ENCODE measurements at places on chromosomes 3 and 15.

GRCh38 chr15:42964476-42964875 is 43.9 kb upstream of the TTBK2 start:
- DNase-seq = no peak

DNA sequence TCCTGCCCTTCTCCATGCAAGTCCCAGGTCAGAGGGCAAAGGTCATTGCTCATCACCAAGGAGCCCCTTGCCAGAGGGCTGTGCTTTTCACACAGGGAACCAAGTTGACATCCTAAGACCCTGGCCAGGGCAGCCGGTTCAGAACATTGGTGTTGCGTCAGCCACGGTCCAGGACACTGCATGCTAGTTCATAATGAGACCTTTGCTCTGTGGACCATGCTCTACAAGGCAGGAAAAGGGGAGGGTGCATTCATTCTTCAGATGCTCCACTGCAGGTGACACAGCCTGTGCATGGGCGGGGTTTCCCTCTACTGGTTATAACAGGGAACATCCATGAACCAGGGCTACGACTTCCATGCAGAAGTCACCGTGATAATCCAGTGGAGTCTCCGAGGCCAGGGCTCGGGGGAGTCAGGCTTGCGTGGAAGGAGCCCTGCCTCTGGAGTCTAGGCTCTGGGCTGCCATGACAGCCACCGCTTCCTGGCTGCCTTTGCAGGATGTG is 81.6 kb downstream of the OCA2 start:
- DNase-seq = no peak

- DNase-seq = no peak
Observed at GRCh38 chr15:56871867-56872266, 46.6 kb upstream of the TCF12 start.

DNA sequence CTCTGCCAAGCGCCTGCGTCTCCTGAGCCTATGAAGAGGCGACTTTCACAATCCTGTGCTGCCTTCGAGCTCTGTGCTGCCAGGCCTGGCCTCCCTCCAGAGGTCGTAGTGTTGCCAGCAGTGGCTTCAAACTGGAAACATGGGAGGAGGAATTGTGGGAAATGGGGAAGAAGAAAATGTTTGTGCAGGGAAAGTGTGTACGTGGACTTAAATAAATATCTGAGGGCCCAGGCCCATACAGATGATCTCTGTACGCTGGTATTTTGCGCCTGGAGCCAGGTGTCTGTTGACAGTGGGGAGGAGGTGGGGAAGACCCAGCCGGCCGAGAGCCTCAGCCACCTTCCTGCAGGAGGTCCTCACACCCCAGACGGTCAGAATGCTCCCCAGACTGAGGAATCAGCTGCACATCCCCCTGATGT is 44.6 kb downstream of the ZBTB38 start:
- no peak for DNase-seq

- DNase-seq = no peak
Observed at GRCh38 chr15:63240109-63240508, 37.3 kb upstream of the APH1B start.

DNA sequence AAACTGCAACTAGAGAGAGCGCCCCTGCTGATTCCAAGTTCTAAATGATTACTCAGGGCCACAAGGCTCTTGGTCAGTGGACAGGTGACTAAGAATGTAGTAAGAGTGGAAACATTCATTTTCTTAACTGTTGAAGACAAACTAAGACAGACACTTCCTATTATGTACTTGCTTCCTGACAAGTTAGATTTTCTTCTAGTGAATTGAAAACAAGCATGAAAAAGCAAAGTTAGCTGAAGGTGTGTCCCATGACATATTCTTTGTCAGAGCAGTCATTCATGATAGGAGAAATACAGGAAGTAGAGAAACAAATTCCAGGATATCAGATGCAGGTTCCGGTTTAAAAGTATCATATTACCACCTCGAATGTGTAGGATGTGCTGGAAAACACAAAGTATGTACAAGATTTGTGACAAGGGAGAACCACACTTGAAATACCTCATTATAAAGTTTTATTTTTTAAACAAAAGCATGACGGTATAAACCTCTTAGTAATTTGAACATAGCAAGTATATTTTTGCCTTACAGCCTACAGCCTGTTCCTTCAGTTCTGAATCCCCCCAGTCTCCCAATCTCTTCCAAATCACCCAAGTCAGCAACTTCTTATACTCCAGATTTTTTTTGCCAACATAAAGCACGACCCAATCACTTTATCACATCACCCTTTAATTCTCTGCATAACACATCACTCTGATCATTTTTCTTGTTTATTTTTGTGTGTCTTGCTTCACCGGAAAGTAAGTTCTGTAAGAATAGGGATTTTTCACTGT is 6.2 kb downstream of the TSPAN3 start:
- no peak for DNase-seq

DNA sequence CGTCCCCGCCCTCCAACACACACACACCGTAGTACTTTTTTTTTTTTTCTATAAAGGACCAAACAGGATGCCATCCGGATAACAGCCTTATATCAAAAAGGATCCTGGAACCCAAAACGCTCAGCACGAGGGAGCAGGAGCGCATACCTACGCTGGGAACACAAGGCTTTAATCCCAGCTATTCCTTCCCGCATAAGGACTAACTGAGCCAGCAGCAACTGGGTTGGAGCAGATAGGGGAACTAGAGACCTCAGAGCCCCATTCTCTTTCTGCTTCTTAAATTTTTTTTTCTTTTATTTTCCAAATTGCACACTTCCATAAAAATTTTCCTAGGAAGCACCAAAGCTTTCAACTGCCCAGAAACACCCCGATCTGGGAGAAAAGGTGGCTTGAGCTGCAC is 1.3 kb downstream of the TRANK1 start:
- no peak for DNase-seq

GRCh38 chr3:12308517-12308916 is 19.6 kb downstream of the PPARG start:
- no peak for DNase-seq

DNA sequence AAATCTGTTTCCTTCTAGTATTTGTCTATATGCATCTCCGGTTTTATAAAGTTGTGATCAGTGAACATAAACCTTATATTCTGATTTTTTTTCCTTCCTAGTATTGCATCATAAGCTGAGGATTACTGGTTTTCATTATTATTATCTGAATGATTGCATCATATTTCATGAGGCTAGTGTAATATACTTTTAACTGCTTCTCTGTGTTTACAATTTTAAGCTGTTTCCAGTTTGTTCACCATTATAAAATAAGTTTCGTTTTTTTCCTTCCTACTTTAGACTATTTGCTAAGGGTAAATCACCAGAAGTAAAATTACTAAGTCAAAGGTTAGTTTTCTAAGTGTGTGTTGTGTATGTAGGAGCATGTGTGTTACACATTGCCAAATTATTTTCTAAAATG is 20.2 kb downstream of the SEMA6D start:
- DNase-seq = no peak

DNA sequence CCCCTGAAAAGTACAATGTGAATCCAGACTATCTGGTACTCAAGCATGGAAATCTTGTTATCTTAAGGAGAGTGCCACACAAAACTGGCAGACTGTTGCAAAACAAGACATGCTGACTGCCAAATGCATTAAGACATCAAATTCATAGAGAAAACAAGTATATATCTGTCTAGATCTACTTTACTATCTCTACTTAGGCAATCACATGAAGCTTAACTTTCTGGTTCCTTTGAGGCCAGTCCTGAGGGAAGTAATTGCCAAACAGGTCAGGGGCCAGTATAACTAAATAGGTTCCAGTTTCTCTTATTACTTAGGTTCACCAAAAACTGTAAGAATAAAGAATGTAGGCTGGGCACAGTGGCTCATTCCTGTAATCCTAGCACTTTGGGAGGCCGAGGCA is 15.9 kb upstream of the SLC4A7 start:
- DNase-seq = no peak

- no peak for DNase-seq
Observed at GRCh38 chr3:81080608-81081007, 680.8 kb downstream of the GBE1 start.

DNA sequence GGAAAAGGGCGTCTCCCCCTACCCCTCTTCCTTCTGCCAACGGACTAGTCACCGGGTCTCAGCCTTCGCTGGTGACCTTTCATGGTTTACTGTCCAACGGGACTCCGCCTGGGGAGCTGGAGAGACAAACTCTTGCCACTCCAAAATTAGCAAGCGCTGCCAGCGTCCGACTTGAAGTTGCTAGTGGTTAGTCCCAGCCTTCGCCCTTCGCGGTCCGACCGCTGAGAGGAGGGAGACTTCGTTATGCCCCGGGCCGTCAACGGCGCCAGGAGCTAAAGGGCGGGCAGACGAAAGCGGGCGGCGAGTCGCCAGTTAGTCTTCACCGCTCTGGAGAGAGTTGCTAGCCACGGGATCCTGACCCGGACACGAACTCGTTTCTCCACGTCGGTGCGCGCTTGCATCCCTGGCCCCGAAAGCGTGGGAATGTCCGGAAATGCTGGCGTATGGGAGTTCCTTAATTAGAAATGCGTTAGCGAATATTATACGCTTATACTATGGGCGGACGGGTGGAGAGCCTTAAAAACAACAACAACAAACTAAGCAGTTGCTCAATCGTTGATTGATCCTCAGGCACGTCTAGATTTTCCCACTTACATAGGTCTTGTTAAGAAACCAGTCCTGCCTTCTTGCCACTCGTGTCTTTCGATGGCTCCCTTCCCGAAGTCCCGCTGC is 716 bp downstream of the SMC4 start:
- no peak for DNase-seq

DNA sequence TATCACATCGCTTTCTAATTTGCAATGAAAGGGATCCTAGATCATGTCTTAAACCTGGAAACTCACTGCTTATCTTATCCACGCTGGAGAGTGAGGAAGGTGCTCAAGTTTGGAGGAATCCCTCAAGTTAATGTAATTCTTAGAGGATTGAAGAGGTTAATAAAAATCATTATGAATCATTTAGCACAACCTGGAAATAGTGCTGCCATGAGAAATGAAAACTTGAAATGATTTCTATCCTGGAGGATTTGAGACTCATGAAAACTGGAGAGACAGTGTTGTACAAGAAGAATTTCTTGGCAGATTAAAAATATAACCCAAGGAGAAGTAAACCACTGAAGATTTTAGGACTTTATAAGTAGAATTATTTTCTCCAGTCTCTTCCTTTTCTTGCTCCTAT is 125.9 kb downstream of the ADAMTS9 start:
- no peak for DNase-seq

GRCh38 chr15:96870580-96870979 is 540.1 kb downstream of the NR2F2 start:
- peak; percentile 61 for DNase-seq

DNA sequence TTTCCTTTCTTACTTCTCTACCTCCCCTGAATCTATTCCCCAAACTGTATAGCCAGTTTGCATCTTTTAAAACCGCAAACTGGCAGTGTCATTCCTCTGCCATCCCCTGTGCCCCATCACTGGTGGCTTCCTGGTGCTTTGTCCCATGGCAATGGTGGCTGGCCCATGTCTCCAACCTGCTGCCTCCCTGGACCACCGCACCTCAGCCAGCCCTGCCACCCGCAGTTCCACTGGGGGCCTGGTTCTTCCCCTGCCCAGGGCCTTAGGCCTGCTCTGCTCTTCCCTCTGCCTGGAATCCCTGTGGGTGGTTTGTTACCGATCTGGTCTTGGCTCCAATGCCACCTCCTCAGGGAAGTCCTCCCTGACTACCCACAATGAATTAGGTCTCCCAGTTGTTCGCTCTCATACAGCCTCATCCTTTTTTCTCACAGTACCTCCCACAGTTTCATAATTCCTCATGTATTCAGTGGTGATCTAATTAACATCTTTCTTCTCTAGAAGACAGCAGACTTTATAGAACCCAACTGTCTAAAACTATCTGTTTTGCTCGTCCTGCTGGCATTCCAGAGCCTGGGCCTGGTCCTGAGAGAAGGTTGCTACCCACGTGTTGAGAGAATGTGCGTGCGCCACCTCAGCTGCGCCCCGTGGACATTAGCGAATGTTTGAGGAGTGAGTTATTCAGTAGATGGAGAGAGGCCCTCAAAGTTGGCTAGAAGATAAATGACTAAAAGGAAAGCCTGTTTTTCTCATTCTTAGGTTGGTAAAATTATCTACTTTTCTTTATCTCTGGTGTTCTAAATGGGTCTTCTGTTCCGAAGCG is 130.1 kb downstream of the DNAJB8 start:
- no peak for DNase-seq

GRCh38 chr15:71112429-71112828 is 2.8 kb upstream of the THSD4 start:
- no peak for DNase-seq

- no peak for DNase-seq
Observed at GRCh38 chr15:94272251-94272898, 41.0 kb downstream of the MCTP2 start.

DNA sequence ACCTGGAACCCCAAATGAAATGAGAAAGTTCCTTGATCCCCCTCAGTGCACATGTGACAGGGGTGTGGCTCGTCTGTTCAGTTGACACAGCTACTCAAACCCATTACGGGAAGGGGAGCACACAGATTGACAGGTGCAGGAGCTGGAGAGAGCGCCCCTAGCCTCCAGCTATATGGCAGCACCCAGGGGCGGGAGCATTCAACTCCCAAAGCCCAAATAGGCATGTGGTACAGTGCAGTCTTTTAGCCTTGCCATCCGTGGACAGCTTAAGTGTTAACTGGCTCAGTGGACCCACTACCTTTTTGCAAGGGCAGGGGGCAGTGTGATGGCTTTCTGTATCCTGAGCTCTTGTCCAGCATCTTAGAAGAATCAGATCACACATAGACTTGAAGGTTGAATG is 1374.2 kb upstream of the ALCAM start:
- DNase-seq = no peak

DNA sequence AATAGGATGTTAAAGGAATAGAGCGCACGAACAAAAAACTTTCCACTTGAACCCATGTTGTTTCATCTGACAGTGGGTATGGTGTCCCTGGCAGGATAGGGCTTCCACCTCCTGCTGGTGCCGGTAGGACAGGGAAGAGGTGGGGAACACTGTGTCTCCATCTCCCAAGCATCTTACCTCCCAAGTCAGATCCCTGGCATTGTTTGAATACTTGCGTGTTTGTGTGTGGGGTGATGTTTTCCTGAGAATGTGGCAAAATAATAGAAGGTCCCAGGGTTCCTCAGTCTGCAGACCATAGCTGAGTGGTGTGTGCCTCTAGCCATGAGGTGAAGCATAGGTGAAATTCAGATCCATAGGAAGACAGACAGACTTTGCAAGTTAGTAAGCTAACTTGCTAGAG is 119.4 kb downstream of the IGF1R start:
- DNase-seq = no peak

DNA sequence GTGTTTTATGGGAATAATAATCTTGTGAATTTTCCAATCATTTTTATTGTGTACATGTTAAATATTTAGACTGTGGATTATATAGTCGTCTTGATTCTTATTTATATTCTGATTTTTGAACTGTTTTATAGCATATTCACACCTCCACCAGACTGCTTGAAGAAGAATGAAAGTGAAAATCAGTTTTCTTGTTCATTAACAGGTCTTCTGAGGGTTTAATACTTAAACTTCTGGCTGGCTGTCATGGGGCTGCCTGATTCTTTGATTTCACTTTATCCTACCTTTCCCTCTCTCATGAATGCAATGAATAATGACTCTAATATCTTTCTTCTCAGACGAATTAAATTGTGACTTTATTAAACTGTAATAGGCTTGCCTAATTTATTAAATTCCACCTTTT is 56.2 kb downstream of the ATP2C1 start:
- no peak for DNase-seq

GRCh38 chr15:76533060-76533820 is 196.7 kb downstream of the ISL2 start:
- no peak for DNase-seq

GRCh38 chr3:63387568-63387967 is 109.5 kb downstream of the SYNPR start:
- no peak for DNase-seq

Data from NCI-H2107 (cell line).